ENCODE measurements at places on chromosomes 6 and 20.

- DNase-seq, result no peak
Observed at GRCh38 chr6:155380666-155381332, 66.5 kb upstream of the TFB1M start.

DNA sequence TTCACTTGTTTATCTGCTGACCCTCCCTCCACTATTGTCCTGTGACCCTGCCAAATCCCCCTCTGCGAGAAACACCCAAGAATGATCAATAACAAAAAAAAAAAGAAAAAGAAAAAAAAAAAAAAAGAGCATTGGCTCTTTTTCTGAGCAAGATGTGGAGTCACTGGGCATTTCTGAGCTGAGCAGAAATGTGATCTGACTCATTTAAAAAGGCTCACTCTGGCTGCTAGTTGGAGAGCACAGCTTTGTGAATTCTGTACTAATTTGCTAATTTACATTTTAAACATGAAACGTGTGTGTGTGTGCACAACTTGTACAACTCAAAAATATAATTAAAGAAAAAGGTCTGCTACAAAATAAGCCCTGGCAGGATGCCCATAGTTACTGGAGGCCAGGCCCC lies 20.2 kb downstream of the SCML4 start:
- DNase-seq, result no peak

DNA sequence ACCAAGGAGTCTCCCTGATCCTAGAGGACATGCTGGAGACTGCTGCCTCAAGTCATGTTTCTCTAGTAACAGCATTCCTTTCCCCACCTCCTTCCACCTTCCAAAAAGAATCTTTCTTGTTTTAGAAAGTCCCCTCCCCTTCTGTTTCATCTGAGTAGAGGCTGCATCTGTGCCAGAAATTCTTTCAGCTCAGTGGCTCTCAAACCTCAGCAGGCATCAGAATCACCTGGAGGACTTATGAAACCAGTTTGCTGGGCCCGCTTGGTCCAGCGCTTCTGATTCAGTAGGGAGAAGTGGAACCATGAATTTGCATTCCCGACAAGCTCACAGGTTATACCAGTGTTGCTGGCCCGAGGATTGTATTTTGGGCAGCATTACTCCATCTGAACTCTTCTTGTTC lies 55.1 kb downstream of the TMEM200A start:
- no peak for DNase-seq

GRCh38 chr6:111011360-111012142 lies 29.7 kb downstream of the RPF2 start:
- DNase-seq, result no peak

- DNase-seq, result no peak
Observed at GRCh38 chr6:42978487-42978838, 518 bp downstream of the PEX6 start.

DNA sequence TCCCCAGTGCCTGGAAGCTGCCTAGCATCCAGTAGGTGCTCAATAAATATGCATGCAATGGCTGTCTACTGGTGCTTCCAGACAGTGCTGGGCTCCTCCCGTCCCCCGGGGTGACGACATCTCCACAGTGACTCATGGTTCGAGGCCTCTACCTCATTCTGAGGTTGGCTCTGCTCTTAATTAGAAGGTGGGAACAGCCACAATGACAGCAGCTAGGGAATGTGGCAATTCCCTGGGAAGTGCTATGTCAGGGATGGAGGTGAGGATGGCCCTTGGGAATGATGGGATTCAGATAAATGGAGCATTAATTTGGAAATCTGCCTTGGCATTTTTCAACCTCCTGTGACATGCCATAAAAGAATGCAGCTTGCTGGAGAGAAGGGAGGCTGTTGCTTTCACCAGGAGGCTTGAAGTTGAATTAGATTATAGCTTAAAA lies 43.5 kb upstream of the NFATC2 start:
- DNase-seq, result no peak

GRCh38 chr20:32456869-32457478 lies 98.8 kb downstream of the ASXL1 start:
- no peak for DNase-seq

- DNase-seq, result no peak
Observed at GRCh38 chr20:44520881-44521280, 989 bp downstream of the SERINC3 start.

- DNase-seq, result no peak
Observed at GRCh38 chr6:94300424-94301144, 881.2 kb upstream of the EPHA7 start.

All from stimulated activated CD4-positive, alpha-beta T cell treated with anti-CD3 and anti-CD28 coated beads, Interleukin-1b, Interleukin-23, amount 100 ng/mL, for 1 hour (primary cell).